ENCODE measurements at places on chromosomes 1 and 21.

- DNase-seq: no peak
Measured at GRCh38 chr1:36101546-36101945, 12.9 kb downstream of the ADPRS start.

DNA sequence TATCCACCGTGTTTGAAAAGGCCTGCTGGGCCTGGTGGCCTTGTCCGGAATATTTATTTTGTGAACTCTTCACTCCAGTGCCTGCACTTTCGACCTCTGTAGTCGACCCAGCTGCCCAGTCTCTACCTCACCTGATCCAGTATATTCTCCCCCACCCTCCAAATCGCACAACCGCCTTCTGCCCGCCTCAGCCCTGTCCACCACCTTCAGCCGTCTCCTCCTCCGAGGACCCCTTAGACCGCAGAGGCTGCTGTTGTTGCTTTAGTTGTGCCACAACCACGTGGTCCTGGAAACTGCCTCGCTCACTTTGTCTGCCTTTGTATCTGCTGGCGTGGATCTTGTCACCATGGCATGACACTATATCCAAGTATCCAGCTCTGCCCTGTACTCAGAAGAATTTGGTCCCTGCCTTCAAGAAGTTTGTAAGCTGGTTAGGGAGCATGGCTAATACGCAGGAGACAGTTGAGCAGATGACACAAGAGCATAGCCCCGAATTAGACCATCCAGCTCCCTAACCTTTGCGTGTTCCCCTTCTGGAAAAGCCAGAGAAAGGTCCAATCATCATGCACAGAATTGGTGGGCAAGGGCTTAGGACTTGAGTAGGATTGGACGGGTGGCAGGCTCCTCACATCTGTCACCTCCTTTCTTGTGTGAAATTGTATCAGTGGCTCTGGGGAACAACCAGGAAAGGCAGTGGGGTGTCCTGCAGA lies 1.5 kb downstream of the PHGDH start:
- no peak for DNase-seq

- no peak for DNase-seq
Measured at GRCh38 chr1:47219590-47220220, 12.3 kb downstream of the TAL1 start.

DNA sequence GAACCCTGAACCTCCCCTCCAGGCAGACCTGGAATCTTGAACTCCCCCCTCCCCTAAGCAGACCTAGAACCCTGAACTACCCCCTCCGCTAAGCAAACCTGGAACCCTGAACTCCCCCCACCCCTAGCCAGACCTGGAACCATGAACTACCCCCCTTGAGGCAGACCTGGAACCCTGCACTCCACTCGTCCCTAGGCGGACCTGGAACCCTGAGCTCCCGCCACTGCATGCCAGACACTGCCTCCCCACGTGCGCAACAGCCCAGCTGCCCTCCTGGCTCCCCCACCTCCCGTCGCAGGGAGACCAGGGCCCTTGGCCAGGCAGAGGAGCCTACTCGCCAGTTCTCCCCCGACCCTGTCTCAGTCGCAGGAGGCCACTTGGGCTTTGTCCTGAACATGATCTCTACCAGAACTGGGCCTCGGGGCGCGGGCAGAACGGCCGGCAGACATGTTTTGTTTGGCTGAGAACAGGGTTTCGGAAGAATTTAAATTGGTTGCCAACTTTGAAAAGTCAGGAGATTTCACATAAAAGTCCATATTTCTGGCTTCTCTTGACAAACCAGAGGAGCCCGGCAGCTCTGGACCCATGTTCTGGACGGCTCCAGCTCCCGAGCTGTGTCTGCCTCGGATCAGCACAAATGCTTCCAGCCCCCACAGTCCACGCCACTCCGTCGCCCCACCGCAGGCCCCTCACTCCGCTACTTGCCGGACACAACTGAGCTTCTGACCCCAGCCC lies 9.2 kb upstream of the PLEKHG5 start:
- no peak for DNase-seq

DNA sequence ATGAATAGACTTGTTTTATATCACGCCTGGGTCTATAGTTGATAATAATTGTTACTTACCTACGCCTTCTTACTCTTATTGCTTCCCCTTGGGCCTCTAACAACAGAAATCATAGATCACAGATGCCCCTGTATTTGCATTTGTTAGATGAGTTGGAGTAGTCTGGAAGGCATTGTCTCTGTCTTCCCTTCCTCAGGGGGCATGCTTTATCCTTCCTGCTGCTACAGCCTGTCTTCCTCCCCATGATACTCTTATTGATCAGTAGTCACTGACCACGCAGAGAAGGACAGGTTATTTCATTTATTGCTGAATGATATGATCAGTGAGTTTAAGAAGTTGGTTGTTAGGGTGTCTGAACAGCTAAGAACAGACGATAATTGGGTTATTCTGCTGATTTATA lies 98.4 kb downstream of the DNM3 start:
- no peak for DNase-seq

- no peak for DNase-seq
Measured at GRCh38 chr1:109894823-109895719, 15.6 kb upstream of the CSF1 start.

GRCh38 chr1:30353637-30354036 lies 369.7 kb downstream of the MATN1 start:
- no peak for DNase-seq

DNA sequence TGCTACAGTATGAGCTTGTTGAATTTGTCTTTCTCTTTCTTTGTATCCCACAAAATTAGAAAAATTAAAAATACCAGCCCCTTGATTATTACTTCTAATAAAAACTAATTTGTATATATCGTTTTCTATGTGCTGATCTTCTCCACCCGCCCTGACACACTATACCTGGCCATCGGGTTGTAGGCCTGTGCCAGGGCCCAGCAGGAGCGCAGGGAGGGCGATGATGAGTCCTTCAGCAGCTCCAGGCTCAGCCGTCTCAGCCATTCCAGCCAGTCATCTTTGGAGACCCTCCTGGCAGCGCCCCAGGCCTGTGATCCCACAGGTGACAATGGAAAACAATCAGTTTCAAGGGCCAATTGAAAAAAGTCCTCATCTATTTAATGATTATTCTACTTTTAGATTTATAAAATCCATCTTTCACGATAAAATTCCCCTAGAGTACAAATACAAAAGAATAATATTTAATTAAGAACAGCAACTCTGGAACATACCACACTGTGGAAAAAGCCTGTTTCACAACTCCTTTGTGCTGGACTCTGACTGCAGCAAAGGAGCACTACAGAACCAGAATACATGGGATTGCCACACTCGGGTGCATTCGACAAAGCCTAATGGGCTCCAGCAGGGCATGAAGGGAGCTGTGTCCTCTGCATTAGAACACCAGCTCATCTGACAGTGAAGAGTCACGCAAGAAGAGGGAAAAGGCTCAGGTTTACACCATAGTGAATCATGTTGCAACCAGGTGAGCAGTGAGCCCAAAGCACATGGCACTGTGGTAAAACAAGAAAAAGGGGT lies 15.4 kb downstream of the ANGPTL7 start:
- no peak for DNase-seq

GRCh38 chr1:8915446-8915845 lies 30.2 kb upstream of the CA6 start:
- DNase-seq: no peak

GRCh38 chr1:238558746-238559145 lies 668.0 kb upstream of the ZP4 start:
- no peak for DNase-seq

GRCh38 chr1:156848461-156849150 lies 10.3 kb downstream of the INSRR start:
- no peak for DNase-seq

DNA sequence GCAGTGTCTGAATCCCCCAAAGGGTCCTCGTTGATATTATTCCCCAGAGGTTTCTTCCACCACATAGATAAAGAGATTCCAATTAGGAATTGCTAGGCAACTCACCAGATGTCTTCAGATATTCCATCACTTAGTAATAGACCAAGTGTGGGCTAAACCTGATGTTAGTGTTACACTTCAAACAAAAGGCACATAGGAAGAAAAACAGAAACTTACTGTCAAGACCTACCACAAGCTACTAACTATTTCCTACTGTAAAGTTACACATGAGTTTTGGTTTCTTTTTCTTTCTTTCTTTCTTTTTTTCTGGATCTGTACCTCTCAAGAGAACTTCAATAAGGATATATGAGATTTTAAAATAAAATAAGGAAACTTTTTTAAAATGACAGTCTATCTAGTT lies 879.1 kb upstream of the NEGR1 start:
- no peak for DNase-seq

DNA sequence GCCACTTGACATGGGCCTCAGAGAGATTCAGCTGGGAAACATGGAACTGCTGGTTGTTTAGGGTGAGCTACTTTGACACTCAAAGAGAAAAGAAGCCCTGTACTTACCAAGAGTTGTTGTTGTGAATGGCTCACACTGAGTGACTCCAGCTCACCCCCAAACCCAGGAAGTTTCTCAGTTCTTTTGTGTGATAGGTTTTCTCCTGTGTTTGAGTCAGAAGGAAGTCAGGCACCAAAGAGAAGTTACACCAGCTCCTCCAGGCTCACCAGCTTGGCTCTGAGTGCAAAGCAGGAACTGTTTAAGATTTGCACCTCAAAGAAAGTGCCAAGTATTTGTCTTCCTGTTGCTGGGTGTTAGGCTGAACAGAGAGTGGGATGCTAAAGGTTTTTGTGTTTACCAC lies 111.2 kb upstream of the PROX1 start:
- no peak for DNase-seq

DNA sequence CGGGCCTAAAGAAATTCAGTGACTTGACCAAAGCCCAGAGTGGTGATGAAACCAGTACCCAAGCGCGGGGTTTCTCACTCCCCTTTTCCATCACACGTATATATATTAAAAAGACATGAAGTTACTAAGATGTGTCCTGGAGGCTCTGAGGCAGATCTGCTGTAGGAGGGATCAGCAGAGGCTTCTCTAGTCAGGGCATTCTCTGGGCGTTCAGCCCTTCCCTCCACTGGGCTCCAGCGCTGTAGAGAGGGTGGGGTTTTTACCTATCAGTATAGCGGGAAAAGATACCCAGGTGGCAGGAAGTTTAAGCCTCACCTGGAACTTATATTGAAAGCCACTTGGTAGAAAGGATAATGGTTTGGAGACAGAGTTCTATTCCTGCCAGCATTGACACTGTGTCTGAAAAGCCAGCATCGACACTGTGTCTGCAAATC lies 862 bp upstream of the PLEKHO1 start:
- DNase-seq: no peak

DNA sequence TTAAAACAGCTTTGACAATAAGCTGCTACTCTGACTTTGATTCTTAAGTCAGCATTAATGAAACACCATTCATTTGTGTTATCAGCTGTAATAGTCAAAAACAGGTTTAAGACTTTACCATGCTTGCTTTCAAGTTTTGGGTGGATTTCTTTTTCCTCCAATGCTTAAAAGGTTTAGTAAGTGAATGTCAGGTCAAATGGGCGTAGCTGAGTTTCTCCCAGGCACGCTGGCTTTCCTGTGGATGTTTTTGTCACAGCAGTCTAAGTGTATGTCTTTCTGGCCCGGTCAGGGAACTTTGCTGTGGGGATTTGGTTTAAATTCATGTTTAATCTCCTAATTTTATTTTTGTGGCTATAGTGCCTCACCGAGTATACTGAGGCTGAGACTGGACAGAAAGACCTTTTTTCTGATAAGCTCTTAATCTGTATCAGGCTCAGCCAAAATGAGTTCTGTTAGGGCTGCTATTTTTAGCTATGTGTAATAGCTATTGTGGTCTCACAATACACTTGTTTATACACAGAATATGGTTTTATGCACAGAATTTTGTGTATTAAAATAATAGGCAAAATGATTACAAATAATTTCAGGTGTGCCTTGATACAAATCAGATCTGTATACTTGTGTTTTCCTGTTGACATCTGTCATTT lies 292.8 kb downstream of the DISC1 start:
- no peak for DNase-seq

- DNase-seq: no peak
Measured at GRCh38 chr1:67058242-67058641, 4.3 kb upstream of the SLC35D1 start.

DNA sequence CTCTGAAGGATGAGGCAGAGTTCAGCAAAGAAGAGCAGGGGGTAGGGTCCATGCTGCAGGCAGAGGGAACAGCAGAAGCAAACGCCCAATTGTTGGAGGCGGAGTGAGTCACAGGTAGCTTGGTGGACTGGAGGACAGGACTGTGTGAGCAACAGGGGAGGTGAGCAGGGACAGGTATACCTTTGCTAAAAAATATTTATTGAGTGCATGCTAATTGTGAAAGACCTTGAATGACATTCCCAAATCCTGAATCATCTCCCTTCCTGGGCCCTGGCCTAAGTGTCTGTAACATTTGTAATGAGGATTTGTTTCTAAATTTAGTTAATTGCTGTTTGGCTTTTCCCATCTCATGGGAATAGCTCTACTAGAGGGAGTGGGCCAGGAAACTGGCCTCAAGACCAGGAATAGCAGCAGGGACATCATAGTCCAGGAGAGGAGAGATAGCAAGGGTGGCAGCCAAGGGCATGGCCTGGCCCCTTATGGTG lies 123.7 kb downstream of the FOXD2 start:
- no peak for DNase-seq

- no peak for DNase-seq
Measured at GRCh38 chr1:82044536-82044935, 243.8 kb downstream of the ADGRL2 start.

DNA sequence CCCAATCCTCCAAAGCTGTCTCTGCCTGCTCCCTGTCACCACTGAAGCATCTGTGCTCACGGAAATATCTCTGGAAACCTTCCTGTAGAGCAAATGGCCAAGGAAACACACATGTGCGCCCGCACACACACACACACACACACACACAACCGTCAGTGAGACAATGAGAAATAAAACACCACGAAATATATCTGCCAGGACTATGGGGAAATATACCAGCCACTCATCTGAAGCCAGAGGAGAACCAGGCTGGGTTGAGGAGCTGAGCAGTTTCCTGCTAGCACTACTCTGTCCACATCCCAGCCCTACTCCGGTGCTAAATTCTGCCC lies 25.1 kb upstream of the PLXNA2 start:
- no peak for DNase-seq

- no peak for DNase-seq
Measured at GRCh38 chr1:9852410-9853248, 28.9 kb upstream of the CLSTN1 start.

DNA sequence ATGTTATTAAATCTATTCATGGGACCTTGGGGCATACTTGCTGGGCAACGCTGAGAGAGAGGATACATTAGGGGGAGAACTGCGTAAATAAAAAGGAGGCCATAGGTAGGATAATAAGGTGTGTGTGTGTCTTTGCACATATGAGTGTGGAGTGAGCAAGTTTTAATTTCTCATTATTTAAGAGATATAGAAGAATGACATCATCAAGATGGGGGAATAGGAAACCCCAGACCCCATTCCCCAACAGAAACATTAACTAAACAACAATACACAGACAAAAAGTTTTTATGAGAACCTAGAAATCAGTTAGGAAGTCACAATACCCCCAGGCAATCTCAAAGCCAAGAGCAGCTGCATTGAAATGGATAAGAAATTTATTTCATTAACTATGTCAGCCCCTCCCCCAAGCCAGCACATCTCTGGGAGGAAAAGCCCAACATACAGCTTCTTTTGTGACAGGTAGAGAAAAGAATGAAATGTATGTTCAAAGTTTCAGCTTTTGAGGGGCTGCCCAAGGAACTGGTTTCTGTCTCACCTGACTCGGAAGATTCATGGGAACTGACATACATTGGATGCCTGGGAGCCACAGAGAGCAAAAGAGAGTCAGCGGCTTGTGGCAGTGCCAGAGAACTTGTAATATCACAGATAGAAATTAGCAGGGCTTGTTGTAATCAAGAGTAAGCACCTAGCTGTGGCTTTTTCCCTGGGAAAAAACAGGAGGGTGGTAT lies 234.3 kb upstream of the NFIA start:
- no peak for DNase-seq

Data from stimulated activated CD4-positive, alpha-beta T cell treated with anti-CD3 and anti-CD28 coated beads, Interleukin-1b, Interleukin-23, amount 100 ng/mL, for 24 hours (primary cell).